ENCODE measurements at places on chromosomes 3 and 15.

DNA sequence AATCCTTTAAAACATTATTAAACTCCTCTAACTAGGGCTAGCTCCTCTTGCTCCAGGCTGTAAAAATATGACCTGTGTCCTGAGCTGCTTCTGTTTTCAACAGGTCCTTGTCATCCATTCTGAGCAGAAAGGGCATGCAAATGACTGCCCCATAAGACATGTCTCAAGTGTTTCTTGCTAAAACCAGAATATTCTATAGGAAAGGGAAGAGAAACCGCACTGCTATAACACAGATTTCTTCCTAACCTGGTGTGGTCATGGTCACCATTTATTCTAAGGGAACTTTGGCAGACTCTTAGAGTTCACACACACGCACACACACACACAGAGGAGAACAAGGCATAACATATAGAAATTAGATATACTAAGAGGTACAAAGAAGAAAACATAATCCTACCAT, 34.2 kb upstream of the B3GNT5 start:
- no peak for DNase-seq

GRCh38 chr3:193261970-193262369, 20.9 kb downstream of the PLAAT1 start:
- no peak for DNase-seq

DNA sequence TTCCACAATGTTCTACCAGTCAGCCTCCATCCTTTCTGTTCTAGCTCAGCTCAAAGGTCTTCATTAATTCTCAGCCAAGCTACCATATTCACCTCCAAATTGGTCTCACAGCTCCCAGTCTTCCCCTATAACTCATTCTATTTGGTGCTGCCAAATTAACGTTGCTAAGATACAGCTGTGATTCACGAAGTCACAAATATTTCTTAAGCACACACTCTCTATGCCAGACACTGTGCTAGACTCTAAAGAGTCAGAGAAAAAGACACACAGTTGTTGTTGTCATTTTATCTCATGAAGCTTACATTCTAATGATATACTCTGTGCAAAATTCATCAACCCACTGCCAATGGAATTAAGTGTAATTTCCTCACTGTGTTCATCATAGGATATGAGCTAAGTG, 102.8 kb downstream of the FRMD5 start:
- DNase-seq = no peak

GRCh38 chr3:12273045-12273695, 15.7 kb upstream of the PPARG start:
- DNase-seq = no peak

DNA sequence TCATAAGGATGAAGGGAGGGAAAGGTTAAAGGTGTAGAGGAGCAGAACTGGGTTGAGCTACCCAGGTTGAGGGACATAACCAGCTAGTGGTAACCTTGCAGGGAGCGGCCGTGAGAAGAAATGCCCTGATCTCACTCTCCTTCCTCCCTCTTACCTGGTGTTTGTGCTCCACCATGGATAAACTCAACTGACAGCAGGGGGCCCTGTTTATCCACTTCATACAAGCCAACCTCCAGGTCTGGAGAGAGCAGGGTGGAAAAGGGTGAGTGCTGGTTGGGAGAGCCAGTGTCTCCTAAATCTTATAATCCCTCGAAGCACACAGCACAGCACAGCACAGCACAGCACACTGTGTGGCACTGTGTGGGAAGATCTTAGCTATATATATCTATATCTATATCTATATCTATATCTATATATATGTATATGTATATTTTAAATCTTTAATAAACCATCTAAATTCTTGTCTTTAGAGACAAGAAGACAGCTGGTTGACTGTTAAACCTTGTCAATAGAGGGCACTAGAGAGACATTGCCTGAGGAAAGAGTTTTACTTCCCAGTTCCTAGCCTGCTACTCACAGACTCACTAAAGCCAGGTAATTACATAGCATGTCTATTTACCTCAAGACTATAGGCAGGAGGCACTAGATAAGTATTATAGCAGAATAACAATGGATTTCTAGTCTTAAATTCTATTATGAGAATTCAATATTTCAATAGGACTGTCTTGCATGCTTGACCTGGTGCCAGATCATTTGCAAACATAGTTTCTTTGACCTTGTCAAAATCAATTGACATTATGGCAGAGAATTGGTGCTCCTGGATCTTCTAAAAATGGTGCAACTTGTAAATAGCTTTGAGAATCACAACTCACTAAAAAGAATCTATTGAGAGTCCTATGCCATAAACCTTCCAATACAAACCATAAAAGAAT, 21.7 kb upstream of the FMN1 start:
- no peak for DNase-seq

- DNase-seq = no peak
Measured at GRCh38 chr3:64398476-64398875, 173.2 kb upstream of the PRICKLE2 start.

- no peak for DNase-seq
Measured at GRCh38 chr15:67085237-67085817, 19.9 kb downstream of the SMAD3 start.

GRCh38 chr3:124131580-124131979, 139.7 kb upstream of the ROPN1 start:
- DNase-seq = no peak

GRCh38 chr3:6098516-6099157, 762.3 kb upstream of the GRM7 start:
- DNase-seq = no peak

DNA sequence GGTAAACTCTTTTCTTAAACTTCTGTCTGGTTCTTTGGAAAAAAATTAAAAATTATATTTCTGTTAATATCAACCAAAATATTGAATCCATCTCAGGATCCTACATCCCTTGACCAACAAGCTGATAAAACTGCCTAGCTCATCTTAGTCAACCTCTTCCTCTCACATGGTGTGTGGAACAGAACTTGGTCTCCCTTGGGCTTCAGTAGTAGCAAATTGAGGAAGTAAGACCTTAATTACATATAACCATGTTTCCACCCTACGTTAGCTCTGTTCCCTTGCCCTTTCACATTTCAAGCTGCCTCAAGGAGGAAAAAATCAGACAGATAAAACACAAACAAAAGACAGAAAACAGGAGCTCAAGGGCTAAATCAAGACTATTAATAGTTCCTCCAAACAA, 116.4 kb downstream of the GREM1 start:
- no peak for DNase-seq

GRCh38 chr15:72227192-72227586, 3.8 kb downstream of the PKM start:
- DNase-seq = no peak

- no peak for DNase-seq
Measured at GRCh38 chr15:92624401-92624991, 31.1 kb downstream of the FAM174B start.

All from naive thymus-derived CD8-positive, alpha-beta T cell (primary cell).